ENCODE measurements at places on chromosomes 16 and 17.
A peak's percentile ranks its signal among the peaks of the same experiment; 100 is the strongest.

GRCh38 chr17:30454635-30455034, 22.6 kb upstream of the GOSR1 start:
- DNase-seq: no peak

- no peak for DNase-seq
These were observed 70.8 kb downstream of the LYRM1 start for GRCh38 chr16:20971401-20971800.

DNA sequence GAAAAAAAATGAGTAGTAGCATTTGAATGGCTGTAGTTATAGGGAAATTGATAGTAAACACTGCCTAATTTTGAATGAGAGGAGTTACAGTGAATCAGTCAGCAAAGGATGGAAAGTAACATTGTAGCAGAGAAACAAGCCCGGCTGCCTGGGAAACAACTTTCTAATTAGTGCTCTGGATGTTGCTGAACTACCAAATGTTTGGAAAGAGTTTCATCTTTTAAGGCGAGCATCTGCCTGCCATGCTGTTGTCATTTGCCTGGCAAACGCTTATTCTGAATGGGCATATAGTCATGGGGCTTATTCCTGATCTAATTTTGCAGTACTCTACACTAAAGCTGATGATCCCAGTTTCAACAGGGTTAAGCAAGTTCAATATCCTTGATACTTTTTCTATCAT, 138.6 kb downstream of the CDH11 start:
- no peak for DNase-seq

DNA sequence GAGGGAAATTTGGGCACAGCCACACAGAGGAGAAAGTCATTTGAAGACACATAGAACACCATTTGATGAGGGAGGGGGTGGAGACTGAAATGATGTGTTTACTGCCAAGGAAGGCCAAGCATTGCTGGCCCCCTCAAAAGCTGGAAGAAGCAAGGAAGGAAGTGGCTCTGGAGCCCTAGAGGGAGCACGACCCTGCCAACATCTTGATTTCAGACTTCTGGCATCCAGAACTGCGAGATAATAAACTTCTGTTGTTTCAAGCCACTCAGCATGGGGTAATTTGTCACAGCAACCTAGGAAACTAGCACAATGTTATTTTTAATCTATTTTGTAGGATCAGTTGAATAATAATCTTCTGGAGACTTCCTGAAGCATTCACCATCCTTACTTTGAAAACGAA, 314.8 kb upstream of the GOT2 start:
- DNase-seq: no peak

DNA sequence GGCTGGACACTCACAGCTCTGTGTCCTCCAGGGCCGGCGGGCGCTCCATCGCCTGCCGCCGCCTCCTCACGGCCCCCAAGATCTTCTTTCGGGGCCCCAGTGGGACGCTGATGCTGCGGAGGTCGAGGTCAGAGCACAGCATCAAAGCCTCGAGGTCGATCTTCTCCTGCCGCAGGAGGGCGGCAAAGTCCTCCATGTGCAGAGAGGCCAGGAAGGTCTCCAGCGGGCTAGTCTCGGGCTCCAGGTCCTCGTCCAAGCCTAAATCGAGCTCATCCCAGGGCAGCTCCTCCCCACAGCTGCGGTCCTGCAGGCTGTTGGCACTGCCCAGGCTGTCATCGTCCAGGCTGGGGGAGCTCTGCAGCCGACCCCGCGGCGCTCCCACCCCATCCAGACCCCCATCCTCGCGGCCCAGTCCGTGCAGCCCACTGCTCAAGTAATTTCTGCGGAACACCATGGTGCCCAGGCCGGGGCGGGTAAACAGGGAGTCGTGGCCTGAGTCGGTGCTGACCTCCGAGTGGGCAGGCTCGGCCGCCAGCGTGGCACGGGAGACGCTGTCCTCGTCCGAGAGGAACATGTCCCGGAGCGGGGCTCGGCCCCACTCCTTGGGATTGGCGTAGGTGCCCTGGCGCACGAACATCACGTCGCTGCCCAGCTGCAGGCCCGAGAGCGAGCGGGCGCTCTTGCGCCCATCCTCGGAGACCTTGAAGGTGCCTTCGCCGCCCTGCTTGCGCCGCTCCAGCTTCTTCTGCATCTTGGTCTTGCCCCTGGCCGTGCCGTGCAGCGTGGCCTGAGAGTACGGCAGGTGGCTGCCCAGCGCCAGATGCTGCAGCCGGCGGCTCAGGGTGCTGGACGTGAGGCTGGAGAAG, 3.4 kb downstream of the USH1G start:
- DNase-seq: peak; percentile 9

DNA sequence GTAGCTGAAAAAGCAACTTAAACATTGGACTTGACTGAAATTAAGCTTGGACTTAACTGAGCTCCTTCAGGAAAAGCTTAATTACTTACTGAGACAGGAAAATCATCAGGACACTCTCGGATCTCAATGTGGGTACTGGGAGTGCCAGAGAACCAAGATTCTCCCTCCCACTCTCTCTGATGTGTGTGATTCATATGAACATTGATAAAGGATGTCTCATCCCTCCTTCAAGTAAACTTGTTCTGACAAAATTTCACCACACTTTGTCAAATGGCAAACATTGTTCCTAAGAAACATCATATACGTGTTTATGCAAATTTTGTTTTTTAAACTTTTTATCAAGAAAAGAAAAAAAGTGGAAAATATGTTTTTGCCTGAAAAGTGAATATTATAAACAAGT, 4.1 kb upstream of the SLFN5 start:
- peak; percentile 81 for DNase-seq

DNA sequence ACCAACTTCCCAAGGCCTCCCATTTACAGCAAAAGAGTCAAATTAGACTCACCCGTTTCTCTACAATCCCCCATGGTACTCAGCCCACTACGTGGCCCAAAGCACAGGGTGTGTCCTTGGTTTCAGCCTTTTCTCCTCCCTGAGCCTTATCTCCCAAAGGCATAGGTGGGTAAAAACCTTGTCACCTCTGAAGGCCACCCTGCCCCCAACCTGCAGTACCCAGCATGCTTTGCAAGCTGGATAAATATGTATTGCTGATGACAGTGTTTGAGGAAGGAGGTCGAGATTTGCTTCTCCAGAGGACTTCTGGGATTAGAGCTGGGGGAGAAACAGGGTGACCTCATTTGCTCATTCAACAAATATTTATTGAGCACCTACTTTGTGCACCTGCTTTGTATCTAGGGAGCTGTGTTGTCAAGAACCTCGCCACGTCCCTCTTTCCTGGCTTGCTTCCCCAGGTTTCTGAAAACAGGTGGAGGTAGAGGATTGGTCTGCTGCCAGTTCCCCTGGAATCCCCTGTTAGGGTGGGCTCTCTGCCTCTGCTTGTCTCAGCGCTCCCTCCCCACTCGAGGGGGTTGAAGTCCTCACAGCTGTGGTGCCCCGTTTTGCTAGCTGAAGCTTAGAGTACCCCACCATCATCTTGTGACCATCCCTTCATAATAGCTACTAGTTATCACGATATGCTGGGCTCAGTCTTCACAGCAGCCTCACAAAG, 3.0 kb downstream of the LASP1 start:
- DNase-seq: no peak

DNA sequence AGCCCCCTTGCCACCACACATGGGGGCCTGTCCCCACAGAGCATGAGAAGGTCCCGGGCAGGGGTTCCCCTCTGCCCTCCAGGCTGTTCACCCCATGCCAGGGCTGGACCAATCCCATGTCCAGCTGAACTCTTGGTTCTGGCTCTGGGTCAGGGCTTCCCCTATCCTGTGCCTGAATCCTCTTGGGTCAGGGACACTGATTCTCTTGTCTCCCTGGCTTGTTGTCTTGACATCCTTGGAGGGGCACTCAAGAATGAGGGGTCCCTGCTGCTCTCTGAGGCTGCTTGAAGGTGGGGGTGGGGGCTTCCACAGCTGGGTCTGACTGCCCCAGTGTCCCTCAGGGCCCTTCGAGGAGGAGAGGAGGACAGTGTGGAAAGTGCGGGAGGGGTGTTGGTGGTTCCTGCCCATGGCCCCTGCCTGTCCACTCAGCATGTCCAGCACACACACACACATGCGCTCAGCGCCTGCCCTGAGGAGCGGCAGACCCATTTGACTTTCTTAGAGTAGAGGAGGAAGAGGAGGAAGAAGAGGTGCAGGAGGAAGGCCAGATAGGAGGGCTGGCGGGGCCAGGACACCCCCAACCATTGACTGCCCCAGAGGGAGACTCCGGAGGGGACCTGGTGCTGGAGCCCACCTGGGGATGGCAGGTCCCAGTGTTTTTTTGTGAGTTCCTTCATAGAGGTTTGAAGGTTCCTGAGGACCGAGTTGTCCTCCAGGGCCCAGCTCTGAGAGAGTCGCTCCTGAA, 47.0 kb downstream of the TNFRSF13B start:
- no peak for DNase-seq

- no peak for DNase-seq
These were observed 180.9 kb upstream of the TOX3 start for GRCh38 chr16:52727849-52728248.

- peak; percentile 42 for DNase-seq
These were observed 106.9 kb downstream of the SOCS1 start for GRCh38 chr16:11149011-11149616.

DNA sequence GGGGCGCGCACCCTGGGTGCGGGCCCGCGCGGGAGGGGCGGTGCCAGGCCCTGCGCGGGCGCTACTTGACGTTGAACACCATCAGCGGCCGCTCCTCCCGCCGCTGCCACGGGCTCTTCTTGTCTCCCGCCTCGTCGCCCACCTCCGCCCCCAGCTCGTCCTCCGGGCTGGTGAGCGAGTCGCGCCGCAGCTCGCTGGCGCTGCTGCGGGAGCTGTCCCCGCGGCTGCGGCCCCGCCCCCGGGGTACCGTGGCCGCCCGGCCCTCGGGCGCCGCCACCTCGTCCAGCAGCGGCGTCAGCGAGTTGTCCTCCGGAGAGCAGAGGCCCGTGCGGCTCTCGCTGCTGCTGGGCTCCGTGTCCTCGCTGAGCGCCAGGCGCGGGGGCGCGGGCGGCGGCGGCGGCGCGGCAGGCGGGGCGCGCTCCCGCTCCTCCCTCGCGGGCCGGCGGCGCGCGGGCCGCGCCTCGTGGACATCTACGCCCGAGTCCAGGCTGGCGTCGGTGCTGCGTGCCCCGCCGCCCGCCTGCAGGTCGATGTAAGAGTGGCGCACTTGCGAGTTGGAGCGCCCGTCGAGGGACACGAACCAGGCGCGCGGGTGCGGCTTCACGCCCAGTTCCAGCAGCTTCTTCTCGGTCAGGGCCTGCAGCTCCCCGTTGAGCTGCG, 8.7 kb downstream of the GRN start:
- no peak for DNase-seq

DNA sequence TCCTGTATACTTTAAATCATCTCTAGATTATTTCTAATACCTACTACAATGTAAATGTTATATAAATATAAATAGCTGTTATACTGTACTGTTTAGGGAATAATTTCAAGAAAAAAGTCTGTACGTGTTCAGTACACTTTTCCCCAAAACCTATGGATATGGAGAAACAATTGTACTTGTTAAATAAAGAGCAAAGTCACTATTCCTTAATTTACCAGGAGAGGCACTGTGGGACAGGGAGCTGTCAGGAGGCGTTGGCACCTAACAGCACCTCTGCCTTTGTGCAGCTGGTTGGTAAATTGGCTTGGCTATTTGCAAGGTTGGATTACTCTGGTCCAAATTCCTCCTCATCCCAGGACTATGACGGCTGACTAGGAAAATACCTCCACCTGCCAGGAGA, 28.0 kb downstream of the CRHR1 start:
- no peak for DNase-seq

DNA sequence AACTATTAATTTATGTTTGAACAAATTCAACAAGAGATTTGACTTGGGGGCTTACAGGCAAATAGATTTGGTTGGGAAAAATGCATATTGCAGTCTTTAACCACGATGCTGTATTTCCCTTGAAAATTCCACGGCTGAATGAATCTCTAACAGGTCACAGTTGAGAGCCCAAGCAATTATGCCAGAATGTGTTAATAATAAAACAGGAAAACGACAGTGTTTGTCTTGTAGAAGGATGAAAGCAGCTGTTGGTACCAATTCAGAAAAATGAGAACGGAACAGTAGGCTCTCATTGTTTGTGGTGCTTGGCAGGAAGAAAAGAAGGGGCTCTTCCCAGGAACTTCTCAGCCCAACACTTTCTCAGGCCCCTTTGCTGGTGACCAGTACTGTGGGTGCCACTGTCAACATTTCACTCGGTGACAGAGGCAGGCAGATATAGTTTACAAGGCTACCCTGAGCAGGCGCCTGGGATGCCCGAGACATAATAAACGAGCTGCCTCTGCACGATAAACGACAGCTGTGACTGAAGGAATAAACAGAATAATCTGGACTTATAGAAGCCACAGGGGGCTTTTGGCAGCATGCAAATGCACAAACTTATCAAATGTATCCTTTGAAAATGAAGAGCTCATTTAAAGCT, 387.1 kb downstream of the HS3ST4 start:
- no peak for DNase-seq

DNA sequence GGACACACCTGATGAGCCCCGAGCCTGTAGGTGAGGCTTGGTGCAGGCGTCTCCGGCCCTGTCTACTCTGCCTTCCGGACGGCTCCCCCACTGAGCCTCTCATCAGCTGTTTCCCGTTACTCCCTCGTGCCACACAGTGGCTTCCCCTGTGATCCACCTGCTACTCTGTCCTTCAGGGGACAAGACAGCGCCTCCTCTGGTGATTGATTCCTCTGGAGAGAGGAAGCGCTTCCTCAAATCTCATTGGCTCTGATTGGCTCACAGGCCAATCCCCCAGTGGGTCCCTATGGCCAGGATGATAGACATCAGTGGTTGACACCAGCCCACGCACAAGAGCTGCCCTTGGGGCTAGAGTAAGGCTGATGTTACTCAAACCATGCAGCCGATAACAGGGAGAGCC, 24.0 kb downstream of the RNF213 start:
- DNase-seq: no peak

DNA sequence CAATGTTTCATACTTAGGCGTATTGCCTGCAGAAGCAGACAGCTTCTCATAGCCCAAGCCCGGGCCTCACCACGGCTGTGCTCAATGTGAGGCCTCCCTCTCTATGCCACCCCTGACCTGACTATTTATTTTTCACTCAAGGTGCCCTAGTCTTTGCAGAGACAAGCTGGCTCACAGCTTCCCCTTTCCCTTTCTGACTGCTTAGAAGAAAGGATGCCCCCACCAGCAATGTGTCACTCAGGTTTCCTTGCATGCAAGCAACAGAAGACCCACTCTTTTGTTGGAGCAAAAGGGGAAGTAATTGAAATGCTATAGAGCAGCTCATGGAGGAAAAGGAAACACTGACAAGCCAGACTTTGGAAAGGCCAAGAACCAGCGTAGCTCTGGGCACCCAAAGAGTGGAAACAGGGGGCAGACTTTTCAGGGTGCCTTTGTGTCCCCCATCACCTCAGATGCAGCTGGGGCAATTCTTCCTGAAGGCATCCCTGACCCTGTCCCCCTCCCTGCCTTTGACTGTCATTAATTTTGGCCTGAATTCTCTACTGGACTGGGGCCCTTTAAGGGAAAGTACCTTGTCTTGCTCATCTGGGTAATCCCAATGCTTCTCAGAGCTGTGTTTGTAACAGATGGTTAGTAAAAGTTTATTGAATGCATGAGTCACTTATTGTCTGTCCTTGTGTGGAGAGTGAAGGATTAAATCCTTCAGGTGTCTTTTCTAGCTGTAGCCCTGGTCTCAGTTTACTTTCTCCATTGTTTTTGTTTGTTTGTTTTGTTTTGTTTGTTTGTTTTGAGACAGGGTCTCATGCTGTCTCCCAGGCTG, 17.8 kb downstream of the RGS9 start:
- DNase-seq: peak; percentile 30
